ENCODE measurements at places on chromosomes 11 and 22. TPM values are rescaled to one million over a fixed set of nuclear protein-coding genes. Genes with fewer than 3 reads are reported as not detected.

- no peak for DNase-seq
These were observed 666 bp downstream of the NELL1 start for GRCh38 chr11:20669820-20670684.

GRCh38 chr22:50218996-50219727 is 18.4 kb downstream of the SELENOO start:
- peak; percentile 42 for DNase-seq

DNA sequence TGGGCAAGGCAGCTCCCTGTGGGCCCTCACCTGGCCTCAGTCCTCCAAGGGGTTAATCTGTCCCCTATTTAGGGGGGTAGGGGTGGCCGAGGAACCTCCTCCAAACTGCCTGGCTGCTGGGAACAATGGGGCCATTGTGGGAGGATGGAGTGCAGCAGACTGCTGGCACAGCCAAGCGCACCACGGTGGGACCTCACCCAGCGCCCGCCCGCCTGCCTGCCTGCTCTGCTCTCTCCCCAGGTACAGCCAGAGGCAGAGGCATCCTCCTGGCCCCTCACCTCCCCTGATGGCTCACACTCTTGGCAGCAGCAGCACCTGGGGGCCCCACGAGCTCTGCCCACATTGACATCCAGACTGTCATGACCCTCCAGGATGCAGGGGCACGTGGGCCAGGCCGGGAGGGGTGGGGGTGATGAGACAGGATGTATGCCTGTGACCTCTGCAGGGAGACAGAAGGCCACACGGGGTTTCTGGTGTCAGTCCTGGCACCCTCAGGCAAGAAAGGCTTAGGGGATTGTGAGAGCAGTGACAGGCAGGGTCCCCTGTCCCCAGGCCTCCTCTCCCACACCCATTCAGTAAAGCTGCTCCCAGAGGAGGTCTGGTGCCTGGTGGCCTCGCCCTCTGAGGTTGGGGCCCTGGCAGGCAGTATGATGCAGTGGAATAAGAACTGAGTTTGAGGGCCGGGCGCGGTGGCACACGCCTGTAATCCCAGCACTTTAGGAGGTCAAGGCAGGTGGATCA is 11.4 kb downstream of the BCL9L start:
- no peak for DNase-seq

- no peak for DNase-seq
These were observed 42.5 kb upstream of the CHKA start for GRCh38 chr11:68163691-68164090.

DNA sequence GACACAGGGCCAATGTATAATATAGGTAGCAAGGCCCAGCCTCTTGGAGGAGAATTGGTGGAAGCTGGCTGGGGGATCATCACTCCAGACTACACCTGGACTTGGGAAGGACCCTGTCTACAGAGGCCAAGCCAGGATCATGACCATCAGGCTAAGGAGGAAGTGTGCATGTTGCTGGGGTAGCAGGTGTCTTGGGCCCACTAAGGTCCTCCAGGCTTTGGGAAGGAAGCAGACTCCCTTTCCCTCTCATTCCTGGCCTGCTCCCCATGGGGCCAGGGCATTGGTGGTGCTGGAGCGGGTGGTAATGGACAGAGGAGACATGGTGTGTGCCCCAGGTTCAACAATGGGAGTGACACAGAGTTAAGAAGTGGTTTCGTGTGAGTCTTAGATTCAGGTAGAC is 16.0 kb upstream of the TUB start:
- DNase-seq = no peak

GRCh38 chr11:122804161-122804560 is 34.1 kb upstream of the CRTAM start:
- DNase-seq = peak; percentile 87

ENTHD1 gene
- not detected for total RNA-seq

DNA sequence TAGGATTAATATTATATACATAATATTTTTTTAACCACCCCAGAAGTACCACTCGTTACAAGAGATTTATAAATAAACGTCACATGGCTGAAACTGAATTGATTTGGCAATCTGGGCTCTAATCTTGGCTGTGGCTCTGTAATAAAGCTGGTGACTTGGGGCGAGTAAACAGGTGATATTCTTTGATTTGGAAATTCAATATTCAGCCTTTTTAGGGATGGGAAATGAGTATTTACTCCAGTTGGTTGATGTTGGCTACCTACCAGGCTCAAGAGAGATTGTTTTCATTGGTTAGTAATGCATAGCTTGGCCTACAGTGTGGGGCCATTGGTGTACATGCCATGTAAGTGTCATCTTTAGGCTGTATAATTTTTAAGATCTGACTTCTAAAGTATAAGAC is 117.7 kb upstream of the SORL1-AS1 start:
- DNase-seq = no peak

RFPL2 gene
- 0.10 TPM for total RNA-seq

Measured in renal cortical epithelial cell (primary cell).